ENCODE measurements at places on chromosomes 12 and 14. TPM values are rescaled to one million over a fixed set of nuclear protein-coding genes. Genes with fewer than 3 reads are reported as not detected.

- no peak for DNase-seq
Measured at GRCh38 chr12:40314927-40315326, 90.1 kb downstream of the LRRK2 start.

The C12orf56 gene
- not detected for total RNA-seq

DNA sequence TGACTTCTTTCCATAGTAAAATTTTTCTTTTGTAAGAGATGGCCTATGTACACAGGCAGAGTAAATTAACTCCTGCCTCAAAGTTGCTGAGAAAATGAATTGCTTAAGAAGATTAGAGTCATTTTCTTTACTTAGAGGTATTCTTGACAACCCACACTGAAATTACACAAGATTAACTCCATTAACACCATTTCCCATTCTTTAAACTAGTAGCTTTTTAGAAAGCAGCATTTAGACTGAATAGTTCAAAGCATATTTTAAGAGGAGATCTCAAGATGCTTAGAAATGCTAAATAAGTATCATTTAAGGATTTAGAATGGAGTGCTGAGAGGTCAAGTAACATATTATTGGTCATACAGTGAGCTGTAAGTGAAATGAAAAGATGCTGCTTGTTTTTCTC, 35.5 kb downstream of the PUS7L start:
- DNase-seq = no peak

- DNase-seq = peak; percentile 19
Measured at GRCh38 chr12:92312463-92312964, 166.9 kb upstream of the BTG1 start.

The PRR4 gene
- total RNA-seq = 3.4 TPM

The GLIPR1L1 gene
- not detected for total RNA-seq

GRCh38 chr12:53441040-53441833, at the start of gene PRR13:
PRR13 (plus strand) TSS chr12:53441734; CDS start chr12:53442715, 981 bp downstream.
- peak; percentile 100 for DNase-seq

DNA sequence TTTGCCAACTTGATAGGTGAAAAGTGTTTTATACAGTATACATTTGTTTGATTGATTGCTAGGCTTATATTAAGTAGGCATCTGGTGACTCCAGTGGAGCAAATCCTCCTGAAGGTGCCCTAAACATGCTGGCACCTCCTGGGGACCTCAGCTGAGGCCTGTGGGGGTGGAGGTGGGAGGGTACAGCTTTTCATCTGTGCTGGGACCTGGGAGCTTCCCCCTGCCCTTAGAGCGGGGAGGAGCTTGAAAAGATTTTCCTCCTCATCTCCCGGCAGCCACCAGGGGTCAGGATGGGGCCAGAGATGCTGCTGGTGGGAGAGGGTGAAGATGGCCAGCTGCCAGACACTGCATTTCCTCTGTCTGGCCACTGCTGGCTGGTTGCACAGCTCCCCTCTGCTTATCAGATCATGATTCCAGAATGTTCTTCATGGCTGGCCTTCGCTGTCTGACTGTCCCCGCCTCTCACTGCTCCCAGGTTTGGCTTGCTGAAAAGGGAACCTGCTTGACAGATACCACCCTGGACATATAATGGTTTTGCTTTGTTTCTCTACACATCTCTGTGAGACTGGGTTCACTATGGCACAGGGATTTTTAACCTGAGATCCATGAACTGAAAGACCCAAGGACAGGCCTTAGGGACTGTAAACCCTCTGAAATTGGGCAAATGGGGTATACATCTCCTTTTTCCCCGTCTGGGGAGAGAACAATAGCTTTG, 10.5 kb upstream of the JPH4 start:
- peak; percentile 80 for DNase-seq

The CCNB1IP1 gene
- total RNA-seq = 38.6 TPM

DNA sequence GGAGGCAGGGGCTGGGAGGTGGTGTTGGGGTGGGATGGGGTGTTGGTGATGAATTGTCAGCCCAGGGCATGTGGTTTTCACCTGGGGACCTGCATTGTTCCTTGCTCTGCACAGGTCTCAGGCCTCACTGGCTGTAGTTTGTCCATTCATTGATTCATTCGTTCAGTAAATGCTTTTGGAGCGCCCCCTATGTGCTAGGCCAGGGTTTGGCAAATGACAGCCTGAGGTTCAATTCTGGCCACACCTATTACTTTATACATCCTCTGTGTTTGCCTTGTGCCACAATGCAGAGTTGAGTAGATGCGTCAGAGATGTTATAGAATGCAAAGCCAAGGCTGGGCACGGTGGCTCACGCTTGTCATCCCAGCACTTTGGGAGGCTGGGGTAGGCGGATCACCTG, 4.7 kb downstream of the ADCK1 start:
- peak; percentile 33 for DNase-seq

DNA sequence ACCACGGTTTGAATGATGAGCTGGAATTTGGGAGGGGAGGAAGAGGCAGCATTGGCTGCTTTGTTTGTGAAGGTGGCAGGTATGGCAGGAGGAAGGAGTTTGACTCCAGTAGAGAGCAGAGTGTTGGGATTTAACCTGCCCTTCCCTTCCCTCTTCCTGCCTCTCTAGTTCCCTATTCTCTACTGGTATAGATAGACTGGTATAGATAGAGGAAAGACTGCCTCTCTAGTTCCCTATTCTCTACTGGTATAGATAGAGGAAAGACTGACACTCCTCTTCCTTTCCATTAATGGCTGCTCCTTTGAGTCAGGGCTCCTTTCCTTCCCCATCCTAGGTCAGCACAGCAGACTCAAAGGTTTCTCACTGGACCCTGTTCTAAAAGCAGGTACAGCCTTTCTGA, 8.4 kb upstream of the SYCP3 start:
- DNase-seq = no peak

GRCh38 chr14:73422515-73422914, 35.8 kb downstream of the NUMB start:
- DNase-seq = no peak

DNA sequence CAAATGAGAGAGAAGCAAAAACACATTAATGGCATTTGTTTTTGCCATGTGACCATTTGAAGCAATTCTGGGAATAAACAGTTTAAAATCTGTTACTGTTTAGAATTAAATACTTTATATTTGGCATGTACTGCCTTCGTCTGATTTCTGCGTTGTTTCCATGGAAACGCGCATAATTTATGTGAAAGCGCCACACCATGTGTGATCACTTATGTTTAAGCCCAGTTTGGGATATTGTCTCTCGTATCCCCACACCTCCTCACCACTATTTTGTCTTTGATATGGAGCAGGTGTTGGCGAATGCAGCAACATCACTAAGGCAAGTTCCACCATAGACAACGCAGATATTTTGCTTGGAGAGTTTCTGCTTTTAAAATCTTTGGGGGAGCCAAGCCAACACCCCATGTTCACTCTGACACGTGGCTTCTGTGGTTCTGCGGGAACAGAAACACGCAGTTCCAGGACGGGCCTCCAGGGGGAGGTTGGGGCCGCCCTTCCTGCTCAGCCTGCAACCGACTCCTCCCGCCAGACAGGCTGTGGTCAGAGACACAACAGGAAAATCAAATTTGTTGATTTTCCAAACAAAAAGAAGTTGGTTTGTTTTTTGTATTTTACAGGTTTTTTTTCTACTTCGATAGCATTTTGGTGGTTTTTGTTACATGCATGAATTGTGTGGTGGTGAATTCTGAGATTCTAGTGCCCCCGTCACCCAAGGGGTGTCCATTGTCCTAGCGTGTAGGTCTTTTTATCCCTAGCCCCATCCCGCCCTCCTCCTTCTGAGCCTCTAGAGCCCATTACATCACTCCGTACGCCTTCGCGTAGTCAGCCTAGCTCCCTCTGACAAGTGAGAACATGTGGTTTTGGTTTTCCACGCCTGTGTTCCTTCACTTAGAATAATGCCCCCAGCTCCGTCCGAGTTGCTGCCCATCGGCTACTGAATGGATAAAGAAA, 101.9 kb upstream of the SFSWAP start:
- peak; percentile 38 for DNase-seq

GRCh38 chr14:56812364-56813141, 2.3 kb upstream of the OTX2 start:
- no peak for DNase-seq

DNA sequence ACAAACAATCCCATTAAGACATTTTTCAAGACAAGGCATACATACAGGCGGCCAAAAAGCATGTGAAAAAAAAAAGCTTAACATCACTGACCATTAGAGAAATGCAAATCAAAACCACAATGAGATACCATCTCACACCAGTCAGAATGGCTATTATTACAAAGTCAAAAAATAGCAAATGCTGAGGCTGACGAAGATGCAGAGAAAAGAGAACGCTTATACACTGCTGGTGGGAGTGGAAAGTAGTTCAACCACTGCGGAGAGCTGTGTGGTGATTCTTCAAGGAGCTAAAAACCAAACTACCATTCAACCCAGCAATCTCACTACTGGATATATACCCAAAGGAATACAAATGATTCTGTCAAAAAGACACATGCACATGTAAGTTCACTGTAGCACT, 216.7 kb downstream of the FOXG1 start:
- DNase-seq = no peak

Data from fibroblast of the aortic adventitia (primary cell).